ENCODE measurements at places on chromosomes 16 and 17. TPM values are rescaled to one million over a fixed set of nuclear protein-coding genes. Genes with fewer than 3 reads are reported as not detected.

- H3K4me1 ChIP-seq: no peaks in the 10 kb centered on the region
- H3K36me3 ChIP-seq: no peaks in the 10 kb centered on the region
- DNase-seq: peak; percentile 40
Measured at GRCh38 chr16:77212741-77213541, 13.7 kb downstream of the SYCE1L start.

- DNase-seq: no peak
- no peak overlapping the region for H3K27ac ChIP-seq
- H3K4me3 ChIP-seq: no peak overlapping the region
- no peaks in the 10 kb centered on the region for H3K27me3 ChIP-seq
- H3K4me1 ChIP-seq: peaks cover 21% of the 10 kb centered on the region
Measured at GRCh38 chr16:68995011-68995504, 110.4 kb upstream of the HAS3 start.

TBX21 gene
- not detected for total RNA-seq

USH1G gene
- 0.04 TPM for total RNA-seq

- no peaks in the 10 kb centered on the region for H3K36me3 ChIP-seq
- no peak overlapping the region for H3K4me3 ChIP-seq
- no peaks in the 10 kb centered on the region for H3K27me3 ChIP-seq
- H3K27ac ChIP-seq: no peak overlapping the region
- no peak for DNase-seq
- H3K4me1 ChIP-seq: no peaks in the 10 kb centered on the region
Measured at GRCh38 chr17:34797720-34798119, 163.5 kb downstream of the CCT6B start.

PPY gene
- total RNA-seq: 29.3 TPM

Data from pancreas (tissue), 10 donors.